Bronchial epithelial cell (primary cell): ENCODE measurements at places on chromosomes 4 and X. TPM values are rescaled to one million over a fixed set of nuclear protein-coding genes. Genes with fewer than 3 reads are reported as not detected.

The BRS3 gene
- not detected in 2 replicates for total RNA-seq

- DNase-seq: no peak
Measured at GRCh38 chr4:105126311-105127169, 20.1 kb upstream of the TET2 start.

The MAGEA11 gene
- total RNA-seq: not detected in 2 replicates

GRCh38 chrX:73182502-73183114 is 32.0 kb downstream of the NAP1L2 start:
- no peak for DNase-seq
